Right lung (tissue), 10 donors: ENCODE measurements at places on chromosomes 13 and 19. TPM values are rescaled to one million over a fixed set of nuclear protein-coding genes. Genes with fewer than 3 reads are reported as not detected.

- DNase-seq, result no peak
Measured at GRCh38 chr19:28396287-28396831, 816.6 kb downstream of the UQCRFS1 start.

- DNase-seq, result no peak
Measured at GRCh38 chr19:4232614-4233281, 3.4 kb downstream of the EBI3 start.

DNA sequence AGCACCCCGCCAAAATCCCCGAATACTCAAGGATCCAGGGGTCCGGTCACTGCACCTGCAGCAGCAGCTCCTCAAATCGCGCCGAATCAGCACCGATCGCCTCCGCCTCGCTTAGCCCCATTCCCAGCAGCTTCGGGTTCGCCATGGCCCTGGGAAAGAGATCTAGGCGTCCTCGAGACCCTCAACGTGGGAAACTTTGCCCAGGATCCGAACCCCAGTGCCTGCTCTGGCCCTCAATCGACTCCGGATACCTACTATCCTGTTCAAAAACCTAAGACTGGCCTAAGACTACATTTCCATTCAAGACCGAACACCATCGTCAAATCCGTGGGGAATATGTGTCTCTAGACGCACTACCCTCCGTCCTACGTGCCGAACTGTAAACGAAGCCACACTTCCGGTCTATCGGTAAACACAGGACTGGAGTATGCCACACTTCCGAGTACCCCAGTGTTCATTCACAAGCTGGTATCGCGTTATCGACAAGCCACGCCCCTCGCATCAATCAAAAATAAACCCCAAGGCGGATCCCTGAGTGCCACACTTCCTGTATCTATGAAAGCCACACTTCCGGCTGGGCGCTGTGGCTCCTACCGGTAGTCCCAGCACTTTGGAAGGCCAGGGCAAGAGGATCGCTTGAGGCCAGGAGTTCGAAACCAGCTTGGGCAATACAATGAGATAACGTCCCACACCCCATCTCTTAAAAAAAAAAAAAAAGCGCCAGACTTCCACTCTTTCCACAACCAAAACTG lies at the start of gene PIH1D1:
TSS of gene PIH1D1 (minus strand) at position 385 of the 752 bp plus-strand sequence. CDS start at position 145, 240 bp downstream.
- peak; percentile 96 for DNase-seq

- DNase-seq, result no peak
Measured at GRCh38 chr19:5809053-5809452, 4.2 kb downstream of the NRTN start.

GRCh38 chr13:110797230-110797877 lies 83.9 kb downstream of the ING1 start:
- no peak for DNase-seq

- DNase-seq, result no peak
Measured at GRCh38 chr19:51079481-51080110, 3.1 kb downstream of the KLK14 start.

The SIGLEC8 gene
- polyA plus RNA-seq, result not detected
